ENCODE measurements at places on chromosomes 5 and 9. TPM values are rescaled to one million over a fixed set of nuclear protein-coding genes. Genes with fewer than 3 reads are reported as not detected.

- H3K36me3 ChIP-seq: no peaks in the 10 kb centered on the region
- DNase-seq: no peak
- H3K27ac ChIP-seq: no peak overlapping the region
- no peak overlapping the region for H3K4me3 ChIP-seq
Observed at GRCh38 chr9:95771556-95772246, 103.8 kb upstream of the ERCC6L2 start.

- H3K4me3 ChIP-seq: no peak overlapping the region
- no peaks in the 10 kb centered on the region for H3K4me1 ChIP-seq
- H3K27me3 ChIP-seq: peaks cover 5% of the 10 kb centered on the region
Observed at GRCh38 chr5:10275460-10275859, 25.4 kb downstream of the CCT5 start.

DNA sequence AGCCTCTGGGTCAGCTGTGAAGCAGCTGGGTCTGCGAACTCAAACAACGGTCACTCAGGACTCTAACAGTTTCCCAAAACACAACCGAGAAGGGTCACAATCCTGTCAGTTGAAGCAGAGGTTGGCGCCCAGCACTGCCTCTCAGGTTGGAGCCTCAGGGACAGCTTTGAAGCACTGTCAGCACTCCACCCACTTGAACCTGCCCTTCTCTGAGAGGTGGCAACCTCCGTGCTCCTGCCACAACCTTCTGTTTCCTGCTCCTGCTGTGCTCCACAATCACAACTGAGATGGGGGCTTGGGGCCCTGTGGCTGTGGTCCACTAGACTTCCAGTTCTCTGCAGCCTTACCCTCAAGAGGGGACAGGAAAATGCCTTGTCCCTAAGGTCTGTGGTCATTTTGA lies 21.7 kb upstream of the LCP2 start:
- no peaks in the 10 kb centered on the region for H3K36me3 ChIP-seq
- H3K27me3 ChIP-seq: no peaks in the 10 kb centered on the region
- H3K27ac ChIP-seq: no peak overlapping the region
- no peak overlapping the region for H3K4me3 ChIP-seq
- no peak for DNase-seq
- peaks cover 14% of the 10 kb centered on the region for H3K4me1 ChIP-seq

DNA sequence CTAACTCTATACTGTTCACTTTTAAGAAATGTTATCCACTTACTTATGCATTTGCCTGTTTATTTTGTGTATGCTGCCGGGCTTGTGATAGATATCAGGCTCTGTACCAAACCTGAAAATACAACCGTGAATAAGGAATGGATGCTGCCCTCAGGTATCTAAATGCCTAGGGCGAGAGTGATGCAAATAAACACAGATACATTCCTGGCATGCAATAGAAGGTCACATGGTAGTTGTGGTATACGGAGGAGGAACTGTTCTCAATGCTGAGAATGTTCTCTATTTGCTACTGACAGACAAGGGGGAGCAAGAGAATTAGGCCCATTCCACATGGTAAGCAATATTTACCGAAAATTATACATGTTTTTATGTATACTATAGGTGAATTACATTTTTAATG lies 227.8 kb downstream of the ICE1 start:
- no peaks in the 10 kb centered on the region for H3K36me3 ChIP-seq
- H3K4me1 ChIP-seq: no peaks in the 10 kb centered on the region

The HMCN2 gene
- not detected for polyA plus RNA-seq
